CD4-positive, alpha-beta T cell treated with Interleukin-2 at 100 ng/mL for 4 hours (primary cell): ENCODE measurements at places on chromosomes 5 and 9.

DNA sequence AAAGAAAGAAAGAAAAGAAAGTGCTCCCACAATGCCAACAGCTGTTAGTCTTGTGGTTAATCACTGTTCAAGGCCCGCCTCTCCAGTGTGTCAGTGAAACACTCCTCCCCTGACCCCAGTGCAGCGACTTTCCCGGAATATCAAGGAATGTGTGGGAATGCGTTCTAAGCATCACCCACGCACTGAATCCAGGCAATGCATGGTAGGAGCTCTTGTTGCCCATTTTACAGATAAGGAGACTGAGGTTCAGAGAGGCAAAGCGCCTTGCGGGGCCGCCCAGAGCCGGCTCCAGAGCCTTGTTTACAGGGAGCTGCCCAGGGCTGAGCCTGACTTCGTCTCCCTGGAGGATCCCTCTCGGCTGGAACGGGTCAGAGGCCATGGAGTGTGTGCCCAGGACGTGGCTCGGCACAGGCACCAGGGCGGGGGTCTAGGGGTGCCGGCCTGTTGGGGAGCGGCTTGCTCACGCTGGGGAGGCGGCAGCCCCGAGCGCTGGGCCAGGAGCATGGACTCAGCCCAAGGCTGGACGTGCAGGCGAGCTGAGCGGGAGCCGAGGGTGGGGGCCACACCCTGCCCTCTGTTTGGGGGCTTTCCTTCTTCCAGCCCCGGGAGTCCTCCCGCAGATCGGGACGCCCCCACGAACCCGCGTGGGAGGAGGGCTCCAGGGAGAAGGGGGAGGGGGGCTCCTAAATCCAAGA, 823 bp downstream of the ST6GALNAC6 start:
- DNase-seq, result no peak

DNA sequence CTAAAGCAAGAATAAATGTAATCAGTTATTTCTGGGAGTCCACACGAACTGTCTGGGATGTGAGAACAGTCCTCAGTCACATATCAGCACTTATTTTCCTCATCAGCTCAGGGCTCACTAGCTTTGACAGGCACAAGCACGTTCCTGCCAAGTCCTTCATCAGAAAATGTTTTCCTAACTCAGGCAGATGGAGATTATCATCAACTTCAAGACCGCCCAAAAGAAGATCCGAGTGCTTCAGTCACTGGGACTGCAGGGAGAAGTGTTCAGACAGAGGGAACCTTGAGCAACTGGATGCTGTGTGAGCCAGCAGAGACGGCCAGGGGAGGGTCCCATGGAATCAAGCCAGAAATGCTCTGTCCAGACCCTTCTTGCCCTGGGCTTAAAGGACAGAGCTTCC, 189.4 kb downstream of the NXNL2 start:
- DNase-seq, result no peak

DNA sequence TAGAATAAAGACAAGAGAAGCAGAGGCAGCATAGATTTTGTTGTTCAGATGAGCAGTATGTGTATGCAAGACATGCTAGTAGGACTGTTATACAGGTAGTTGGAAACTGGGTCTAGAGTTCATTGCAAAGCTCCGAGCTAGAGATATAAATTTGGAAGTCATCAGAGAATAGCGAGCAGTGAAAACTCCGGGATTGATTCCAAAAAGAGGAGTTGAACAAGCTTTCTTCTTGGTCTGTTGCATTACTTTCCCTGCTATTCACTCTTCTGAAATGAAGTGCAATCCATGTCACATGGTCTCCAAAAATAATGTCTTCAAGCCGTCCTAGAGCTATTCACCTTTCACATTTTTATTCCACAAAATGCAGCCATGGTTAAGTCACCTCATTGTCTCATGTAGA, 67.9 kb upstream of the ZNF462 start:
- no peak for DNase-seq

GRCh38 chr5:138657360-138657759, 82.2 kb upstream of the HSPA9 start:
- DNase-seq, result no peak

DNA sequence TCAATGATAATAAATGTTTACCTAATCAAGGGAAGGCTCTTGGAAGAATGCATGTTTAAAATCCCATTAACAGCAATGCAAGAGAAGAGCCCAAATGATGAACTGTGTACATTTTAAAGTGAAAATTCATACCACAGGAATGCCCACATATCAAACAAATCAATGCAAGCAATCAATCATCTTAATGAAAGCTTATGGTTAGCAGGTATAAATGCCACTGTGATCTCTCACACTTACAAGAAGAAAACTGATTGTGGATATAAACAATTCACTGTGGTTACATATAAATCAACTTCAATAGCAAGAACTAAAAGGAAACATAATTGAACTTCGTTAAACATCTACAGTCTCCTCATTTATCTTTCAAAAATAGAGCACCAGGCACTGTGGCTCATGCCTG, 161.0 kb upstream of the RORB start:
- no peak for DNase-seq

GRCh38 chr5:175712313-175712680, 54.4 kb downstream of the HRH2 start:
- DNase-seq, result no peak

DNA sequence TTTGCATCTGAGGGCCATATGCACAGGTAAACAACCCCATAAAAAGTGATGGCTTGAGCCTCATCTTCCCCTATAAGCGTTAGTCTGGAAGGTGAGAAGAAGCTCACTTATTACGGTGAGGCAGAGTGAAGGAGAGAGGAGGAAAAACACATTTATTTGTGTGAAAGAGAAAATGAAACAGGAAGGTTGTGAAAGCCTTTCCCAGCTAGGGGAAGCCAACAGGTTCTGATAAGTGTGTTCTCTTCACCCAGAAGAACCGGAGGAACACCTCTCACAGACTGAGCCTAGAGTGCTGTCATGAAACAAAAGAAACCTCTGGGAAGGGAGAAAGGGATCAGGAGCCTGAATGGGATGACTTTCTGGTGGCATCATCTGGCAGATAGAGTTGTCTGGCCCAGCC, 192.5 kb downstream of the PTTG1 start:
- DNase-seq, result no peak

- DNase-seq, result no peak
Measured at GRCh38 chr5:177096162-177097015, 9.7 kb downstream of the FGFR4 start.

- DNase-seq, result no peak
Measured at GRCh38 chr5:133420440-133421301, 191.7 kb downstream of the FSTL4 start.

GRCh38 chr5:94749042-94749441, 130.6 kb downstream of the SLF1 start:
- no peak for DNase-seq

- DNase-seq, result no peak
Measured at GRCh38 chr5:78058625-78059024, 235.9 kb downstream of the AP3B1 start.
